ENCODE measurements at places on chromosomes 16 and 17.
A peak's percentile ranks its signal among the peaks of the same experiment; 100 is the strongest.

- no peaks in the 10 kb centered on the region for H3K27me3 ChIP-seq
- H3K36me3 ChIP-seq: no peaks in the 10 kb centered on the region
- no peak for DNase-seq
Observed at GRCh38 chr16:53846971-53847370, 143.0 kb downstream of the FTO start.

DNA sequence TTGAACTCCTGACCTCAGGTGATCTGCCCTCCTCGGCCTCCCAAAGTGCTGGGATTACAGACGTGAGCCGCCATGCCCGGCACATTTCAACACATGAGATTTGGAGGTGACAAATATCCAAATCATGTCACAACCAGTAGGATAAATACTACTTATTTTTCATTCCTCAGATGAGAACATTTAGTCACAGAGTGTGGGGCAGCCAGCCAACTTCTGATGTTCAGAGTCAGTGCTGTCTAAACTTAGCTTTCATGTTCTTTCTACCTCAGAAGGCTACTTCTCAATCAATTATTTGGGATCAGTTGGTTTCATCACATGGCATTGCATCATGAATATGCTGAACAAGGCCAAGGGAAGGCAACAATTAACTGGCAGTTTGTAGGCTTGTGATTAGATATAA is 134.5 kb downstream of the CDH13 start:
- H3K4me3 ChIP-seq: no peak overlapping the region
- no peak overlapping the region for H3K27ac ChIP-seq
- DNase-seq: peak; percentile 64
- no peaks in the 10 kb centered on the region for H3K36me3 ChIP-seq
- no peaks in the 10 kb centered on the region for H3K27me3 ChIP-seq
- H3K4me1 ChIP-seq: no peaks in the 10 kb centered on the region

DNA sequence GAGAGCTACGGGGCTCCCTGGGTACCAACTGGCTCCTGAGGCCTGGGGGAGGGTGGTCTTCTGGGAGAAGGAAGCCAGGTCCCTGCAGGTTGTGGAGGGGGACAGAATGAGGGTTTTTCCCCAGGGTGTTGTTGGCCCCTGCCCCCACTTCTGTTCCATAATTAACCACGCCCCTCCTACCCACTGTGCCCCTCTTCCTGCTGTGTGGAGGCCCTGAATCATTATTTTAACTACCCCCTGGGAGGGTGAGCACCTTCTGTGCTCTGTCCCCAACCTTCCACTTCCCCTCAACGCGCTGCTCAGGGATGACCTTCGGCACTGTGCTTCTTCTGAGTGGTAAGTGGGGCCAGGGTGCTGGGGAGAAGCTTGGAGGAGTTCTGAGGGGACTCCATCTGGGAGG is at the start of gene ITGAD:
Gene ITGAD, plus strand, starts transcription at position 280 of the 400 bp plus-strand sequence. Its CDS starts 26 bp downstream, at position 306.
- no peak within 1 kb of the TSS for H3K27ac ChIP-seq
- H3K27me3 ChIP-seq: no peaks in the 10 kb centered on the region
- H3K4me3 ChIP-seq: no peak within 1 kb of the TSS
- H3K36me3 ChIP-seq: no peaks in the 10 kb centered on the region
- DNase-seq: no peak

- no peaks in the 10 kb centered on the region for H3K4me1 ChIP-seq
- no peak overlapping the region for H3K4me3 ChIP-seq
- no peak overlapping the region for H3K27ac ChIP-seq
- no peaks in the 10 kb centered on the region for H3K36me3 ChIP-seq
Observed at GRCh38 chr16:75965504-75966374, 239.4 kb upstream of the CPHXL start.

GRCh38 chr16:35909351-35909954 is 2450.0 kb downstream of the TP53TG3F start:
- no peak overlapping the region for H3K27ac ChIP-seq
- no peaks in the 10 kb centered on the region for H3K27me3 ChIP-seq
- no peak overlapping the region for H3K4me3 ChIP-seq
- H3K36me3 ChIP-seq: no peaks in the 10 kb centered on the region
- H3K4me1 ChIP-seq: no peaks in the 10 kb centered on the region
